ENCODE measurements at places on chromosomes 1 and 21.

DNA sequence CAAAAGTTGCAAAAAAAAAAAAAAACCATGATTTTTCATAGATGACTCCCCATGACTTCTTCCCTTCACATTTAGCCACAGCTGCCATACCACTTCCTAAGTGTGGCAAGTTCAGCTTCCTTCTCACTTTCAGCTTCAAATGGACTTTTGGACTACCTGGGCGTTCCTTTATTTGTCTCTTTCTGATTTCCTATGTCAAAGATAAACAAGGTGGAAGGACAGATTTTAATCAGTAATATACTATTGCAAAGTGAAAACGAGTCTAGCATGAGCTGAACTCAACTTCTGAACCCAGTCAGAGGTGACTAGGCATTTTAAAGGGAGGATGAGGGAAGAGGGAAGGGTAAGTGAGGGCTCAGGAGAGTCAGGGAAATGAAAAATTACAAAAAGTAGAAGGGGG is 14.4 kb upstream of the SCCPDH start:
- DNase-seq, result no peak

DNA sequence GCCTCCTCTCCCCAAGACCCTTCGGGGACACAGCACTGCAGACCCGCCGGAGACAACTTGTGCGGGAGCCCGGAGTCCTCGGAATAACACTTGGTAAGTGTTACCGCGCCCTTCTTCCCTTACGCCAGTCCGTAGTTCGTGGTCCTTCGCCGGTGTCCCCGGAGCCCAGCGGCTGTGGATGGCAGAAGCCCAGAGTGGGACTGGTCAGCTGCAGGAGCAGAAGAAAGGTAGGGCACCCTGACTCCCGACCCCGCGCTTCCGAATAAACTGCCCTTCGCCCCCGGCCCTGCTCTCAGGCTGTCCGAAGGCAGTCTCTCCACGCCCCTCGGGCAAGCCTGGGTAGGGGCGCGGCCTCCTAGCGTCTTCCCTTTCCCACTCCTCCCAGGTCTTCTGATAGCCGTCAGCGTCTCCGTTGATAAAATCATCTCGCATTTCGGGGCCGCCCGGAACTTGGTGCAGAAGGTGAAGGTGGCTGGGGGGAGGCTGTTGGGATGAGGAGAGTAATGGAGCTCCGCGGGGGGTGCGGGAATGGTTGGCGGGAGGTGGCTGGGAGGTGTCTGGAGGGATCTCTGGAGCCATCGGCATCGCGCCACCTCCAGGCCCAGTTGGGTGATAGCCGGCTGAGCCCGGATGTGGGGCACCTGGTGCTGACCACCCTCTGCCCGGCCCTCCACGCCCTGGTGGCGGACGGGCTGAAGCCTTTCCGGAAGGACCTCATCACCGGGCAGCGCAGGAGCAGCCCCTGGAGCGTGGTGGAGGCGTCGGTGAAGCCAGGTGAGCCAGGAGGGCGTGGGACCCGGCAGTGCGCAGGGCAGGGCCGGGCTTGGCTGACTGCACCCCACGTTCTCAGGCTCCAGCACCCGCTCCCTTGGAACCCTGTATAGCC is 4.3 kb downstream of the RUSC1 start:
- DNase-seq, result peak; percentile 74

GRCh38 chr1:113041569-113042284 is 31.3 kb upstream of the LRIG2 start:
- peak; percentile 54 for DNase-seq

- DNase-seq, result no peak
Observed at GRCh38 chr1:22342734-22343191, 108.9 kb upstream of the ZBTB40 start.

DNA sequence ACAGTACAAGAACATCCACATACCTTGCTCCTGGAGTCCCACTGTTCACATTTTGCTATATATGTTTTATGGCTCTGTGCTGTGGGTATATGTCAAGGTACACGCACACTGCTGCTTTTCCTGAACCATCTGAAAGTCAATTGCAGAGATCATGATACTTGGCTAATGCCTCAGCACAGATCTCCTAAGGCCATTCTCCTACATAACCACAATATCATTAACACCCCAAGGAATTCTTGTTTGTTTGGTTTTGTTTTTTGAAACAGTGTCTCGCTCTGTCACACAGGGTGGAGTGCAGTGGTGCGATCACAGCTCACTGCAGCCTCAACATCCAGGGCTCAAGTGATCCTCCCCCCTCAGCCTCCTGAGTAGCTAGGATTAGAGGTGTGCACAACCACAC is 16.0 kb downstream of the CTNNBIP1 start:
- DNase-seq, result peak; percentile 24

- no peak for DNase-seq
Observed at GRCh38 chr1:29903548-29904166, 667.3 kb downstream of the PTPRU start.

DNA sequence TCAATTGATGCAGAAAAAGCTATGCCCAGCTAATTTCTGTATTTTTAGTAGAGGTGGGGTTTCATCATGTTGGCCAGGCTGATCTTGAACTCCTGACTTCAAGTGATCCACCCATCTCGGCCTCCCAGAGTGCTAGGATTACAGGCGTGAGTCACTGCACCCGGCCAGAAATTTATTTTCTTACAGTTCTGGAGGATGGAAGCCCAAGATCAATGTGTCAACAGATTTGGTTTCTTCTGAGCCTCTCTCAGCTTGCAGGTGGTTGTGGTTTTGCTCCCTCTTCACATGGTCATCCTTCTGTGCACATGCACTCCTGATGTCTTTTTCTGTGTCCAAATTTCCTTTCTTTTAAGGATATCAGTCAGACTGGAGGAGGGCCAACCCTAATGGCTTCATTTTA is 35.6 kb downstream of the SHCBP1L start:
- DNase-seq, result no peak

DNA sequence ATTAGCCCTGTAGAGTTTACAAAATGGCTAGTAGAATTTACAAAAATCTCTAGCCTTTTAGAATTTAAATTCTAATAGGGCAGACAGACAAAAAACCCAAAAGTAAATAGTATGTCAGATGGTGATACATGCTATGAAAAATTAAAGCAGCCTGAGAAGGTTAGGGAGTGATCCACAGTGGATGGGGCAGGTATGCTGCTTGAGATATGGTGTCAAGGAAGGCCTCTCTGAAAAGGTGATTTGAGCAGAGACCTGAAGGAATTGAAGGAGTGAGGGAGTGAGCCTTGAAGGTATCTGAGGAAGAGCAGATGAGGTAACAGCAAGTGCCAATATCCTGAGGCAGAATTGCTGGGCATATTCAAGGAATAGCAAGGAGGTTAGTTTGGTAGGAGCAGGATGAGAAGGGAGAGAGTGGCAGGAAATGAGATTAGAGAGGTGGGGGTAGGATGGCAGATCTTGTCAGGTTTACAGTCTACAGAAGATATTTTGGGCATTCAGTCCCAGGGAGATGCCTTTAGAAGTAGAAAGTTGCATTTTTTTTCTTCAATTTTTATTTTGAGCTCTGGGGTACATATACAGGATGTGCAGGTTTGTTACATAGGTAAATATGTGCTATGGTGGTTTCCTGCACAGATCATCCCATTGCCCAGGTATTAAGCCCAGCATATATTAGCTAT is 40.8 kb upstream of the DPH5 start:
- DNase-seq, result no peak

All from eye (tissue), 1 donor.